ENCODE measurements at places on chromosomes 7 and 10.

GRCh38 chr10:77770081-77770867 is 132.7 kb upstream of the KCNMA1 start:
- no peak for ATAC-seq

- ATAC-seq: no peak
Observed at GRCh38 chr10:87618566-87619423, 40.9 kb upstream of the PAPSS2 start.

DNA sequence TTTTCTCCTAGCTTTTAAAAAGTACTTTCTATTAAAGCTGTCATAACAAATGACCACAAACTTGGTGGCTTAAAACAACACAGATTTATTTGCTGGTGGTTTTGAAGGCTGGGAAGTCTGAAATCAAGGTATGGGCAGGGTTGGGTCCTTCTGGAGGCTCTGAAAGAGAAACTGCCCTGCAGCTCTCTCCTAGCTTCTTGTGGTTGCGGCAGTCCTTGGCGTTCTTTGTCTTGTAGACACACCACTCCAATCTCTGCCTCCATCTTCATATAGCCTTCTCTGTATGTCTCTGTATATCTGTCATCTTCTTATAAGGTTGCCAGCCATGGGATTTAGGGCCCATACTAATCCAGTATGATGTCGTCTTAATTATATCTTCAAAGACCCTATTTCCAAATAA is 79.4 kb upstream of the PRR15 start:
- ATAC-seq: no peak

- no peak for ATAC-seq
Observed at GRCh38 chr7:101885597-101885955, 68.2 kb downstream of the CUX1 start.

GRCh38 chr7:42315103-42315502 is 78.1 kb upstream of the GLI3 start:
- ATAC-seq: no peak

DNA sequence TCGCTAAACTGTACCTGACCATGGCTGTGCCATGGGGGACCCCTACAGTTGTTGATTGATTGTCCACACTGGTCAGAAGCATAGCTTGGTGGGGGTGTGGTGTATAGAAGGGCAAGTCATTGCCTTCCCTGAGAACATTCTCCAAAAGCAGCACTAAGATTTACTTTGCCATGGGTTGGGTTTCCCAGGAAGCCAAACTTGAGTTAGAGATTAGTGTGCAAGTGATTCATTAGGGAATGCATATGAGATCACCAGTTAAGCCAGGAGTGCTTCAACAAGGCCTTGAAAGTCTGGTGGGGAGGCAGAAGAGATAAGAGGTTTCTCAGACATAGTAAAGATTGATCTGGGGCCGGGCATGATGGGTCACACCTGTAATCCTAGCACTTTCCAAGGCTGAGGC is 21.4 kb upstream of the TPST1 start:
- ATAC-seq: no peak

DNA sequence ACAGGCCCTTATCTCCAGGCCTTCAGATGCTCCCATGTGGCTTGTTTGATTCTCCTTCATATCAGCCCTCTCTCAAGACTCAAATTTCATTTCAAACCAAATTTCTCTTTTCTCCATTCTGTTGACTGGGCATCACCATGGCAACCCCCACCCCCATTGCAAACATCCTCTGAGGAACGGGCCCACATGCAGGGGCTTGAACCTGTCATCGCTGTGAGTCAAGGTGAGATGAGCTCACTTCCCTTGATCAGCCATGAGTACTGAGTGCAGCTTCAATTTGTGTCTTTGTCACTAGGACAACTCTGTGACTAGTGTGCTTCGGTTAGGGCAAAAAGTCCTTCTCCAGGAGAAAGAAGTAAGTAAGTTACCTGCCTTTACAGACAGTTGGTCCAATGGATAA is 41.9 kb downstream of the CALML3 start:
- no peak for ATAC-seq

- no peak for ATAC-seq
Observed at GRCh38 chr7:120874016-120874415, 16.1 kb upstream of the TSPAN12 start.

DNA sequence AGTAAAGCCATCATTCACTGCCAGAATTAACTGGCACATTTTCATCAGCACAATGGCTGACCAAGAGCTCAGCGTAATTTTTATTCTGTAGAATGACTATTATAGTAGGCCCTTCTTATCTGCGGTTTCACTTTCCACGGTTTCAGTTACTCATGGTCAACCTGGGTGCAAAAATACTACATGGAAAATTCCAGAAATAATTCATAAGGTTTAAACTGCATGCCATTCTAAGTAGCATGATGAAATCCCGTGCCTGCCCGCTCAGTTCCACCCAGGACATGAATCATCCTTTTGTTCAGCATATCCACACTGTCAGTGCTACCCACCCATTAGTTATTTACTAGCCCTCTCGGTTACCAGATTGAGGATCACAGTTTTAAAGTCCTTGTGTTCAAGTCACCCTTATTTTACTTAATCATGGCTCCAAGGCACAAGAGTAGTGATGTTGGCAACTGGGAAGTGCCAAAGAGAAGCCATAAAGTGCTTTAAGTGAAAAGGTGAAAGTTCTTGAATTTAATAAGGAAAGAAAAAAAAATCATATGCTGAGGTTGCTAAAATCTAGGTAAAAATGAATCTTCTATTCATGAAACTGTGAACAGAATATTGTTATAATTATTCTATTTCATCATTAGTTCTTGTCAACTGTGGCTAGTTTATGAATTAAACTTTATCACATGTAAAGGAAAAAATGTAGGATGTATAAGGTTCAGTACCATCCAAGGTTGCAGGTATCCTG is 204.9 kb downstream of the DOCK4 start:
- no peak for ATAC-seq

DNA sequence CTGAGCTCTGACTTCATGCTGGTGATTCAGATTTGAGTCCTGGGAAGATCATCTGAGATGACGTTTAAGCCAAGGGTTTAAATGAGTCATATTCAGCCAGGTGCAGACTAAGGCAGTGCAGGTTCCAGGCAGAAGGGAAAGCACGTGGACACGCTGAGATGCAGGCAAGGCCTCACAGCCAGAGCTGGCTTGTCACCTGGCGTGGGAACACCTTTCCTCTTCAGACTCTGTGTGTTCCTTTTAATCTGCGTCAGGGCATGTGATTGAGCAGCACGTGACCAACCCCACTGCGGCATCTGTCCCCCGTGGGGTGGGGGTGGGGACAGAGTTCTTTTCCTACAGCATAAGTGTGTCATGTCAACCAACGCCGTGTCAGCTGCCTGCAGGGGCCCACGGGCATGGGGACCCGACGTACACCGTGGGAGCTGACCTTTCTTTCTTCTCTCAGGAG is 10.7 kb upstream of the IDI2 start:
- peak; percentile 93 for ATAC-seq

DNA sequence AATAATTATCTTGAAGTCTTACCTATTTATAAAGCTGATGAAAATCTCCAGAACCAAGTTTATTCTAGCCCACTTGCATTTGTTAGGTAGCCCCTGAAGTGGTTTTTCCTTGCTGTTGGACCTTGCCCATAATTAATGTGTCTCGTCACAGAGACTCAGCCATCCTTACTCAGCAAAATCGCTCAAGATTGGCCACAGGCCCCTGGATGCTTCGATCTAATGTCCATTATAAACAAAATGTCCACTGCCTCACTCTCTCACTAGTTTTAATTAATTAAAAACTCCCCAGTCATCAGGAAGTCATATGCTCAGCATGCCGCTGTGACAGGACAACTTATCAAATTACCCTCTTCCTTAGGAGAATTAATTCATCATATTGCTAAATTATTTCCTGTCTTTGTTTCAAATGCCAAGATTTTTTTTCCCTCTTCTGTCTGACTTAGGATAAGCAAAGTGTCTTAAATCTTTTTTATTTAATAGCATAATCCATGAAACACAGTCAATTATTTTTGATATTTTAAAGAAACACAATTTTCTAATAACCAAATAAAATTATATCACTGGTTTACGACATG is 126.8 kb upstream of the PCLO start:
- ATAC-seq: no peak

DNA sequence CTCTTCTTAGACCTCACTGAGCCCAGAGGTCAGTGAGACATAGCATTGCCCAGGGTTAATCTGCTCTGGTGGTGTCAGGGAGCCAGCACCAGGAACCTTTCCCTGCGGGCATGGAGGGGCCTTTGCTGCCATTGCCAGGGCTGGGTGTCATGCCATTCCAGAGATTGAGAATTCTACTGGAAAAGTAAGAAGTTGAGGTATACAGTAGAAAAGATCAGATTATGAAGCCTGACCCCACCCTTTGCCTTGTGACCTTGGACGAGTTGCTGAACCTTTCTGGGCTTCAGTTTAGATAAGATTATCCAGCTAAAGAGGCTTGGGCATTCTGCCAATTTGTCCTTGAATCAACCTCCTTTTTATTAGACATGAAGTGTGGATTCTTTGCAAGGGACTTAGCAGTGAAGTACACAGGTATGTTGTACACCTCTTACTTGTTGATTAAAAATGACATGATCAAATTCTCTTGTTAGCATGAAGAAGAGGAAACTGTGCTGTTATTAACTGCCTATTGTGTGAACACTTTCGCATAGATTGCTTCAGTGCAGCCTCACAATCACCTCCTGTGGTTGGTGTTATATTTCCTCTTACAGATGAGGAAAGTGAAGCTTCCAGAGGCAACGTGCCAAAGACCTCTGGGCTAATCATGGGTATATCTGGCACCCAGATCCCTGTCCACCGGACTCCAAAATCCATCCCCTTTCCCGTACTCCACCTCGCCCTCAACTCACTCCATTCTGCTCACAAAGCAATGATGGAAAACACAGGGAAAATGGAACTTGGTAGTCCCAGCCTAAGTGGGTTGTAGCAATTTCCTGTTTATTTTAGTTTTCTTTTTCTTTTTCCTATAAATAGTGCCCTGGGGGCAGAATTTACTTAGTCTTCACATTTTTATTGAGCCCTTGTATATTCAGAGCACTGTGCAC is 151.3 kb downstream of the CAMK1D start:
- no peak for ATAC-seq

GRCh38 chr10:124152139-124153022 is 59.0 kb upstream of the CHST15 start:
- peak; percentile 31 for ATAC-seq

- ATAC-seq: peak; percentile 76
Observed at GRCh38 chr7:66886152-66886551, 34.9 kb upstream of the TMEM248 start.

GRCh38 chr7:92708111-92709042 is 118.2 kb upstream of the FAM133B start:
- no peak for ATAC-seq

DNA sequence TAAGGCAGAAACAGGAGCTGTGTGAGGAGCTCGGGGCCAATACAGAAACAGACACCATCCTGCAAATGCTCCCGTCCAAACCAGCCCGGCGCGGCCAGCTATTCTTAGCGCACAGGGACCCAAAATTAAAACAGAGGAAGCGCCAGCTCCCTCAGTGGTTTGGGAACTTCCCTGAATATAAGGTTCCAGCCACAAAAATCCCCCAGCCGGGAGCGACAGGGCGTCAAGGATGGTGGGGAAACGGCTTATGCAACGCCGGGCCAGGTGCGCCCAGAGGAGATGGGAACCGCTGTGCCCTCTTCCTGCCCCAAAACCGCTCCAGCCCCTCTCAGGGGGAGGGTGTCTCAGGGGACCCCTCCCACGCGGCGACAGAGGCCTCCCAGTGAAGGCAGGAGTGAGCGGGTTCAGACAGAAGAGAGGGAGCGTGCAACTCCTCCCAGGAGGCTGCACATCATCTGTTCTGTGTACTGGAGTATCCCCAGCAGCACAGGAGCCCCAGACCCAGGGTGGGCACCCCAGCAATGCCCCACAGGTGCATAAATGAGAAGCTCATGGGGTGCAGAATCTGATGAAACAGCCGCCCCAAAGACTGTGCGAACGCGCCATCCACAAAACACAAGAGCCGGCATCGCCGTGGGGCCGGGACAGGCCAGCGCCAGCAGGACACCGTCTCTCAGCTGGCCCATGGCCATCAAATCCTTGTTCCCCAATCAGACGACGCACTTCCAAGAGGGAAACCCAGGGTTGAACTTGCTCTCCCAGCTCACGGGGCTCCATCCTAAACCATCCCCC is 73.9 kb upstream of the PDGFA start:
- ATAC-seq: peak; percentile 73

GRCh38 chr7:49119706-49120105 is 195.4 kb downstream of the CDC14C start:
- ATAC-seq: no peak

DNA sequence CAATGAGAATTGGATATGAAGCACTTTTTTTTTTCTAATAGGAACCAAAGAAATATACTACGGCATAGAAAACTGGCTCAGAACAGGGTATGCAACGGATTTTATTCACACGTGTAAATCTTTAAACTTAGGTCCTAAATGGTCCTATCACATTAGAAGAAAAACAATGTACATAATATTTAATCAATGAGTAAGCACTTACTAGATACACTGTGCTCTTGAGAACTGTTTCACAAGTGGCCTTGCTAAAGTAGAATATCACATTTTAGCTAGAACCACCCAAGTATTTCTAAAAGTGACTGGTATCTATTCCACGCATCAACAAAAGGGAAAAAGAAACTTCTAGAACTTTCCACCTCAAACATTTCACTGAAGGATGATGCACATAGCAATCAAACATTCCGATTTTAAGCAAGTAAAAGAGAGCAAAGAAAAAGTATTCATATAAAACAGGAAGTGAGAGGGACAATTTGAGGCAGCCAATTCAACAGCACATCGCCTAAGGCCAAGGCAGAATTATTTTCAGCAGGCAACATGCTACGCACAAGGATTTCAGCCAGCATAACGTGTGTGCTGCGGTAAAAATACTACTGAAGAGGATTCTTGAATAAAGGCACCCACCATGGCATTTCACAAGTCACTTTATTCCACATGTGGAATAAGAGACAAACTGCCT is 55.8 kb downstream of the PARD3 start:
- no peak for ATAC-seq

DNA sequence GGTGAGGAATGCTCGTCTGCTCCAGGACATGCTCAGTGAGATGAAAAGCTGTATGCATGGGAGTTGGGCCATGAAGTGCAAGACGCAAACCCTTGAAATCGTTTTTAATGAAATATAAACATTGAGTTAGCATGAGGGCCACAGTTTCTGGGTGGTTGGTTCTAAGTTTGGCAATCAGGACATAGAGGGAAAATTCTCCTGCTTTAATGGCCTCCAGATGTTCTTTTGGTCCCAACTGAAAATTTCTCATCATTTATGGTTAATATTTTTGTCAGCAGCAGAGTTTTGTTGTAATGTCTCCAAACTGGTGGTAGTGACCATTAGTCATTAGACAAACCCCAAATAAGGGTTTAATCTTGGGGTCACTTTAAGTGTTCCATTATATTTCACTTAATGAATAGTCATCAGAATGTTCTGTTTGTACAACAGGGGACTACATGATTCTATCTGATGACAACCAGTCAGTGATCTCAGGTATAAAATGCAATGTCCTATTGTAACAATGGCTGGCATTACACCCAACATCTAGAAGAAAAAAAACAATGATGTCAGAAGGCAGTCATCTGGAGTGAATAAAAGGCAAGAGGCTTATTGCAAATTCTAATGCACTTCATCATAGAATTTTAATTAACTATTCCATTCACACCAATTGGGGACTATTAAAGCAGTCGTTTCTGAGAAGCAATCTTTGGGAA is 197.4 kb downstream of the JCAD start:
- ATAC-seq: no peak
